ENCODE measurements at places on chromosomes 6 and 20.
A peak's percentile ranks its signal among the peaks of the same experiment; 100 is the strongest.

DNA sequence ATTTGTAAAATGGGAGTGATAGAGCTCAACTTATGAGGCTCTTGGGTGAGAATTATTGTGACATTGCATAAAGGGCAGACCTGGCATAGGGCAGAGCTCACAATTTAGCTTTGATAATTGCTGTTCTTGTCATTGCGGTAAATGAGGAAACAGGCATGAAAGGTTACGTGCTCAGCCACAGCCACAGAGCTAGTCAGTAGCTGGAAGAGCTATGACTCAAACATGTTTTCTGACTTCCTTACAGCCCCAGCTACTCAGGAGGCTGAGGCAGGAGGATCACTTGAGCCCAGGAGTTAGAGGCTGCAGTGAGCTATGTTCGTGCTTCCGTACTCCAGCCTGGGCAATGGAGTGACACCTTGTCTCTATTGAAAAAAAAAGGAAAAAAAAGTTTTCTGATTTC is 3.5 kb upstream of the GHRH start:
- DNase-seq: no peak

- no peak for DNase-seq
Measured at GRCh38 chr6:160198606-160199211, 59.9 kb downstream of the SLC22A2 start.

DNA sequence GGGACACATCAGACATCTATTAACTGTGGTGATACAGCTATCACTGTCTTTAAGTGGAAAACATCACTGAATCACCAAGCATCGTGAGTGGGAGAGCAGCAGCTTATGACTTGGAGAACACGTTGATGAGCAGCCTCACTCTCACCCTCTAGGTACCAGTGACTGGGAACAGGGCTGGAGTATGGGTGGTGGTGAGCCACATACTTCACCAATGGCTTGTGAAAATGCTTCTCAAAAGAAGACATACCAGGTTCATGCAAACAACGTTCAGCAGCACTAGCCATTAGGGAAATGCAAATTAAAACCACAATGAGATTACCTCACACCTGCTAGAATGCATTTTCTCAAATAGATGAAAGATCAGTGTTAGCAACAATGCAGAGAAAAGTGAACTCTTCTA is 25.3 kb downstream of the SNX5 start:
- DNase-seq: no peak

DNA sequence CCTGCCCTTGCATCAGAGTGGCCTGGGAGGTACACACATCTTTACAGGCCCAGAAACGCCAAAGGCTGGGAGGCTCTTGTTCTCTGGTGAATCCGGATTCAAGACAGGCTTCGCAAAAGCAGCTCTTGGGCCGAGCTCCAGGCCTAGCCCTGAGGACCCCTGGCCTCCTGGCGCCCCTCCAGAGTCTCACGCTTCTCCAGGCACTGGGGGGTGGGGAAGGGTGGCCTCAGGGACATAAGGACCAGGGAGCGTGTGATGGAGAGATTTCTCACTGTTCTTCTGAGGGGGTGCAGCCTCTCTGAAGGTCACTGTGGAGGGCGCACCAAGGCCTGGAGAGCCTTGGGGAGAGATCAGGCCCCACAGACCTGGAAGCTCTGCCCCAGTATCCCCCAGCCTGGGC is 349.2 kb downstream of the ZFAND3 start:
- DNase-seq: no peak

DNA sequence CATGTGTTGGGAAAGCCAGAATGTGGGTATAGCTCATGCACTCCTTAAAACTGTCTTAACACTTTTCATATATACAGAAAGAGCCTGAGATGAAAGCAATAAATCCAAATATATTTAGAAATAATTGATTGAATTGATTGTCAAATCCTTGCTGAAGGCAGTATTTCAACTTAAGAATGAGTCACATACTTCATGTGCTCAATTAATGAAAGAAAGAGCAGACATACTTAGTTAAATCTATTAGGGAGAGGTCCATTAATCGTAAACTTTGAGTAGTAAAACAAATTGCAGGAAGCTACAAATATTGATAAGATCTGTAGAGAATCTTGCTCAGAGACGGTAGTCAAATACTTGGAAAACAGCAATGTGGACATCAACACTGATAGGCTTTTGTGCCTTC is 261.6 kb upstream of the THEMIS start:
- DNase-seq: no peak

GRCh38 chr6:21142741-21143140 is 450.8 kb upstream of the SOX4 start:
- no peak for DNase-seq

GRCh38 chr20:63553251-63553932 is 567 bp upstream of the FNDC11 start:
- peak; percentile 83 for DNase-seq

GRCh38 chr6:89843070-89843469 is 13.4 kb downstream of the CASP8AP2 start:
- DNase-seq: no peak

DNA sequence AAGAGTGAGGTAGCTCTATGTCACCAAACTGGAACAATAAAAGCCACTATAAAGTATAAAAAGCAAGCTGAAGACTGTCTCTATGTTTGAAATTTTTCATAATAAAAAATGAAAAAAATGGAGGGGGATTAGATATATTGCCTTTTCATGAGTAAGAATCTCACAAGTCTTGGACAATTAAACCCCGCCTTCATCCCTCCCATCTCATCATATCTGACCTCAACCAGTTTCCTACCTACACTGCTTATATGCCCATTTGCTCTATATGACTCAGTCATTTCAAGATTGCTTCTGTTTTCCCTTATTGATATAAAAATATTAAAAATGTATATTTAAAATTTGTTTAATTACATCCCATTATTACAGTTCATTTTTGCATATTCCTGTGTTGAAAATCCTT is 2.9 kb upstream of the TRIM39 start:
- no peak for DNase-seq

GRCh38 chr6:84769306-84769705 is 4.9 kb upstream of the TBX18 start:
- DNase-seq: peak; percentile 41

DNA sequence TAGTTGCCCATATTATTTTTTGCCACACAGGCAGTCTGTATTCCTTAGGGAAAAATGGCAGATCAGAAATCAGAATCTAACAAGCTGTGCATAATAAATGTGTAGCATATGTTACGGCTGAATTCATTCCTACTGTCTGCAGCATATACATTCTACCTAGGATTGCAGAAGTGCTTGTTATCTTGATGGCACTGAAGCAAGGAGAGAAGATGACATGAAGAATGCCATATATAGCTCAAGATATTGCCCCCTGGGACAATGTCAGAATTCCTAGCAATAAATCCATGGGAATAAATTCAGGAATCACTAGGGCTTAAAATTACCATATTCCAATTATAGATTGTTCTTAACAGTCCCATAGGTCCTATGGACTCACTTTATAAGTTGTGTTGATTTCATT is 293.0 kb upstream of the CNR1 start:
- no peak for DNase-seq

DNA sequence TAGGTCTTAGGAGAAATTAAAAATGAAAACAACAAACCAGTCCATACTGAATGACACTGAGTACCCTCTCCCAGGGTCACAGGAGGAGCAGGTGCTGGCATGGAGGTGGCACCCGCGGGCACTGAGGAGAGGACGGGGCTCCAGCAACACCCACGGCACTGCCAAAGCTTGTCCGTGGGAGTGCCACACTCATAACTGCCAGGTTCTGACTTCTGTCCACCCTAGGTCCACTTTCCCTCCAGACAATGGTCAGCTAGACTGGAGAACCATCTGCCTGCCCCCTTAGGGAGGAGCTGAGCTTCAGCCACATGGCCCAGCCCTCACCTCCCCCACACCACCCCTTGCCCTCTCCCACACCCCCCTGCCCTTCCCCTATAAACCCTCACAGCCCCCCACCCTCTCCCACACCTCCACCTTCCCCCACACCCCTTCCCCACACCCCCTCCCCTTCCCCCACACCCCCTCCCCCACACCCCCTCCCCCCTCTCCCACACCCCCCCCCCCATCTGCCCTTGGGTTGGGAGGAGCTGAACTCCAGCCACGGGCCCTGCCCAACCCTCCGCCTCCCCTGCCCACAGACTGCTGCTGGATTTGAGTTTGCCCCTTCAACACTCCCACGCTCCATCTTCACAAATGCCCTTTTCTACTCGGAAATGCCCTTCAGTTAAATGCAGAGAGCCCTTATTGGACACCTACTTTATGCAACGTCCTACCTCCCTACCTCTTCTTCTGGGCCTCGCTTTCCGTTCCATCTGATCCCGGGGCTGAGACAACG is 129.6 kb downstream of the TAF4 start:
- DNase-seq: no peak

- DNase-seq: no peak
Measured at GRCh38 chr20:45904583-45905504, 7.1 kb downstream of the PLTP start.

DNA sequence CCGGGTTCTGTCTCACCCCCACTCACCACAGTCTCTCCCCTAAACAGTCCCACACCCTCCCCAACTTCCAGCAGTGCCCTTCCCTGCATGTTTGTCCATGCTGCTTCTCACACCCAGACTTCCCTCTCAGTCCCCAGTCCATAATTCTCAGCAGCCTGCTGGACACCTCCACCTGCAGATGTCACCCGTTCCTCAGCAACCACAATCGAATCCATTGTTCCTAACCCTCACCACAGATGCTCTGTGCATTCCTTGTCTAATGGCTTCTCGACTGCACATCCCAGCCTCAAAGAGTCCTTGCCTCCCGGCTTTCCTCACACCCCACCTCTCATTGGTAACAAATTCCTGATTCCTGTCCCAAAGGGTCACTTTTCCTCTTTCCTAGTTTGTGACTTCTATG is 55.6 kb downstream of the GOPC start:
- no peak for DNase-seq

GRCh38 chr20:44431502-44432234 is 44.0 kb upstream of the TTPAL start:
- DNase-seq: no peak

DNA sequence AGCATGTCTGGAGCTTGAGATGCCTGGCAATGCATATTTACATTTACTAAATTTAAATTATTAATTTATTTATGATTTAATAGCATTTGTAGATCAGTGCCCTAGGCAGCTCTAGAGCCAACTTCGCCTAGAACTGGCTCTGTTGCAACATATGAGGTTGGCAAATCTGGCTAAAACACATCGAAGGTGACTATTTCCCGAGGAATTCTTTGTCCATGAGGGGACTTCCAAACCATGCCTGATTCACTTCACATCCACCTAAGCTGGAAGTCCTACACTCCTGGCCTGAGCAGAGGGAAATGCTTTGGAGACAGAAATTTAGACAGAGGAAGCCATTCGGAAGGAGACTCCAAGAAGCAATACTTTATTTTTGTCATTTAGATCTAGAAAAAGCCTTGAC is 211.0 kb upstream of the ARG1 start:
- DNase-seq: no peak

DNA sequence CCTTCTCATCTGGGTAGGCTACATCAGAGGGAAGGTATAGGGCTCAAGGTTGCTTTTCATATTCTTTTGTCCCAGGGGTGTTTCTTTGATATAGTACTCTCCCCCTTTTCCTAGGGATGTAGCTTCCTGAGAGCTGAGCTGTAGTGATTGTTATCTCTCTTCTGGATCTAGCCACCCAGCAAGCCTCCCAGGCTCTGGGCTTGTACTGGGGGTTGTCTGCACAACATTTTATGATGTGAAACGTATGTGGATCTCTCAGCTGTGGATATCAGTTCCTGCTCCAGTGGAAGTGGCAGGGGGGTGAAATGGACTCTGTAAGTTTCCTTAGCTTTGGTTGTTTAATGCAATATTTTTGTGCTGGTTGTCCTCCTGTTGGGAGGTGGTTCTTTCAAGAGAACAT is 437.3 kb upstream of the SYNCRIP start:
- no peak for DNase-seq

GRCh38 chr6:136783495-136784270 is 8.6 kb downstream of the MAP3K5 start:
- no peak for DNase-seq
